ENCODE measurements at places on chromosomes 7 and 10.
A peak's percentile ranks its signal among the peaks of the same experiment; 100 is the strongest.

DNA sequence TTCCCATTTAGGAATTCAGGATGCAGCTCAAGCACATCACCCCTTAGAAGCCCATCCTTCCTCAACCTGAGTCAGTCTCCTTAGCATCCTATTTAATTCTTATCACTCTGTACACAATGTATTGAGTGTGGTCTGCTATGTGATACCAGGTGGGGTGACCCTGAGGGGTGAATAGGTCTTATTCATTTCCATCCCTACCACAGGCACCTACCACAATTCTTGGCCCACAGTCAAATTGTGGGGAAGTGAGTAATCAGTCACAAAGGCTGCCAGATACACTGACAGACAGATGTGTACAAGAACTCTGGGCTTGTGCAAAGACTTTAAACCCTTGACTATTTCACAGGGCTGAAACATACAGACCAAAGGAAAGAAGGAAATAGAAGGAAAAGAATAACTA is 560.5 kb downstream of the PARD3 start:
- no peak for DNase-seq

- DNase-seq, result no peak
Measured at GRCh38 chr10:18683427-18683826, 24.2 kb downstream of the ARL5B start.

DNA sequence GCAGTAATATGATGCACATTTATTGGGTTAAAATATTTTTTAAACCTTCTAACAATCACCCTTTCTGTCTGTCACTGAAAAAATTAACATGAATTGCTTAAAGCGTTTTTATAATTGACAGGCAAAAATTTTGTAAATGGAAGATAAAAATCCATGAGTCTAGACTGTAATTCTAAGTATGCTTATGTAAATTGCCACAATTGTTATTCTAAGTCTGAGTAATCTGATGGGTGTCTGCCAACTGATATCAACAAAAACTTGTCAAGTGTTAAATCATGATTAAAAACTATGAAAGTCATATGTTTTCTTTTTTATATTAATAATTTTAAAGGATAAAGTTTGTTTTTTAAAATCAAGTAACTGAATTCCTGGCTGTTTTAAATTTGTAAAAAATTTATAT is 208.2 kb downstream of the CDK14 start:
- no peak for DNase-seq

GRCh38 chr10:95964756-95965155 is 57.0 kb downstream of the CC2D2B start:
- no peak for DNase-seq

- DNase-seq, result peak; percentile 33
Measured at GRCh38 chr7:140653319-140654108, 12.9 kb upstream of the DENND2A start.

GRCh38 chr10:112340601-112341000 is 33.3 kb upstream of the ACSL5 start:
- DNase-seq, result no peak

DNA sequence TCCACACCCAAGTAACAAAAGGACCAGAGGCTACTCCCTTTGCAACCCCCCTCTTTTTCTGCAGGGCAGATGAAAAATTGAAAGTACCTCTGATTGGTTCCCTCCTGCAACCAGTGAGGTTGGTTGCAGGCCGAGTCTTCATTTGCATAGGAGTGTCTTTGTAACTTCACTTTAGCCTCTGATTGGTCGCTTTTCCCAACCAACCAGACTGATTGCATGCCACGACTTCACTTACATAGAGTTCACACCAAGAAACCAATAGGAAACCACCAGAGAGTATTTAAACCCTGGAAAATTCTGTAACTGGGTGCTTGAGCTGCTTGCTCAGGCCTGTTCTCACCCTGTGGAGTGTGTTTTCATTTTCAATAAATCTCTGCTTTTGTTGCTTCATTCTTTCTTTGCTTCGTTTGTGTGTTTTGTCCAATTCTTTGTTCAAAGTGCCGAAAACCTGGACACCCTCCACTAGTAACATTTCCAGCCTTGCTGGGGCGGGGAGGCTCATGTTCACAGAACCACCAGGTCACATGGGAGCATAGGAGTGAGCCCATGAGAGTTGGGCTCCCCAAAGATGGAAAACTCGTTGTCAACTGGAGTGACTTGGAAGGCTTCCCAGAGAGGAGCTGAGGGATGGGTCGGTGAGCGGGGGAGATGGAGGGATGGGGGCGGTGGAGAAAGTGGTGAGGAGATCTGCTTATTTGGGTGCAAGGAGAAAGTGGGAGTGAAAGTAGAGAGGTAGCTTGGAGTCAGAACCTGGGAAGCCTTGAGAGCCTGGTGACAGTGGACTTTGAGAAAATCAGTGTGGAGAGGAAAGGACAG is 223.6 kb downstream of the GFRA1 start:
- no peak for DNase-seq

All from stimulated activated CD4-positive, alpha-beta T cell treated with anti-CD3 and anti-CD28 coated beads, Interleukin-2, amount 100 ng/mL, for 48 hours (primary cell).